ENCODE measurements at places on chromosomes 7 and 10. TPM values are rescaled to one million over a fixed set of nuclear protein-coding genes. Genes with fewer than 3 reads are reported as not detected.
A peak's percentile ranks its signal among the peaks of the same experiment; 100 is the strongest.

Gene SFTPA1
- total RNA-seq = not detected

GRCh38 chr7:51446785-51447184, 130.2 kb upstream of the COBL start:
- no peak for DNase-seq

DNA sequence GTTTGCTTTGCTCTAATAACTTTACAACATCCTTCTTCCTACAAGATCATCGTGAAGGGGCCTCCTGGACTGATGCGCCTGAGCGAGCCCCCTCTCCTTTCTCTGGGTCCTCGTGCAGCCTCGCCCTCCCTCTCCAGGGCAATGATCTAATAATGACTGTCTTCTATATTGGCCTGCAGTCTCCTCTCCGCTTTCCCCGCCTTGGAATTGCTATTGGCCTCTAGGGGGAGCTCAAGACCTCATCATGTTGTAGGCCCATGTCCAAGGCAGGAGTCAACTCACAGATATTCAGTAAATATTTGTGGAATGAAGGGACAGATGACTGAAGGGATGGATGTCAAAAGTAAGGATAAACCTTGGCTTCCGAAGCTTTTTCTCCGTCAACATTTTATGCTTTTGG, 1180.3 kb downstream of the TYW1 start:
- peak; percentile 90 for DNase-seq

GRCh38 chr7:47264021-47264651, 317.8 kb downstream of the TNS3 start:
- no peak for DNase-seq
